ENCODE measurements at places on chromosomes 4 and X.
A peak's percentile ranks its signal among the peaks of the same experiment; 100 is the strongest.

DNA sequence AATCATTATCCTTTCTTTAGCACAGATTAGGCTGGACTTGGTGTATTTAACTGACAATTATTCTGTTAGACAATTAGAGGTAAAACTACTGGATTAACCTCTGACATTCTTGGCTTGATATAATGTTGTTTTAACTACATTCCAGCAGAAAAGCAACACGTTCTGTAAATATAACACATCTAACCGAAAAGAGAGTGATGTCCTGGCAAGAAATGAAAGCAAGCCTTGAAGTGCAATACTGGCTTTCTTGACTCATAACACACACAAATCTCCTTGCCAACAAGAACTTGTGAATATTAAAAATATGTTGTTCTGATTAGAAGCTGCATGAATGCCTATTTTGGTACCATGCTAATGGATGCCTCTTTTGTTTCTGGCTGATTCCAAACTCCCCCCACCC lies 76.4 kb downstream of the EFHC2 start:
- H3K36me3 ChIP-seq = no peaks in the 10 kb centered on the region
- H3K4me1 ChIP-seq = peaks cover 18% of the 10 kb centered on the region
- peak overlapping the region; percentile 39 for H3K4me3 ChIP-seq

GRCh38 chr4:172061204-172061603 lies 248.0 kb downstream of the GALNTL6 start:
- no peaks in the 10 kb centered on the region for H3K27me3 ChIP-seq
- DNase-seq = no peak
- no peak overlapping the region for H3K27ac ChIP-seq
- no peaks in the 10 kb centered on the region for H3K4me1 ChIP-seq
- H3K36me3 ChIP-seq = no peaks in the 10 kb centered on the region

DNA sequence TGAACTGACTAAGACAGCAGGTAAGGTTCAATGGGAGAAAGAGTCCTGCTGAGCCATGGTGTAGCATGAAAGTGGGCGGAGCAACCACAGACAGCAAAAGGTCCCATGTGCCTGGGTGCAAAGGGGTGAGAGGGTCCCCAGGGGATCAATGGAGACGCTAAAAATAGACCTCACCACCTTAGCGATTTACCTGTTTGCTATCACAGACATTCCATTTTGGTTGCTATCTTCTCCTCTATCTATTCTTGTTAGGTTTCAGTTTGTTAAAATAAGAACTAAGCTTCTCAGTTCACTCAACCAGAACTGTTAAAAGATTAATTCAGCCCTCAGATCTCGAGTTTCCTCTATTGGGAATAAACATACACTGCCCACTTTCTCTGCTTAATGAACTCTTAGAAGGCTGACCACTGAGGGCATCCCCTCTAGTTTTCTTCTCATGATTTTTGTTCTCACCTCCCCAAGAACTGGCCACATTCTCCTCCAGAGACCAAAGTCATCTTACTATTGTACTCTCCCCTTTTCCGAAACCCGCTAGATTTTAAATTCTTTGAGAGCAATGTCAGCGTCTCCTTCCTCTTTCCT lies 136.7 kb downstream of the PARM1 start:
- no peak for DNase-seq
- no peaks in the 10 kb centered on the region for H3K4me1 ChIP-seq
- no peaks in the 10 kb centered on the region for H3K36me3 ChIP-seq

DNA sequence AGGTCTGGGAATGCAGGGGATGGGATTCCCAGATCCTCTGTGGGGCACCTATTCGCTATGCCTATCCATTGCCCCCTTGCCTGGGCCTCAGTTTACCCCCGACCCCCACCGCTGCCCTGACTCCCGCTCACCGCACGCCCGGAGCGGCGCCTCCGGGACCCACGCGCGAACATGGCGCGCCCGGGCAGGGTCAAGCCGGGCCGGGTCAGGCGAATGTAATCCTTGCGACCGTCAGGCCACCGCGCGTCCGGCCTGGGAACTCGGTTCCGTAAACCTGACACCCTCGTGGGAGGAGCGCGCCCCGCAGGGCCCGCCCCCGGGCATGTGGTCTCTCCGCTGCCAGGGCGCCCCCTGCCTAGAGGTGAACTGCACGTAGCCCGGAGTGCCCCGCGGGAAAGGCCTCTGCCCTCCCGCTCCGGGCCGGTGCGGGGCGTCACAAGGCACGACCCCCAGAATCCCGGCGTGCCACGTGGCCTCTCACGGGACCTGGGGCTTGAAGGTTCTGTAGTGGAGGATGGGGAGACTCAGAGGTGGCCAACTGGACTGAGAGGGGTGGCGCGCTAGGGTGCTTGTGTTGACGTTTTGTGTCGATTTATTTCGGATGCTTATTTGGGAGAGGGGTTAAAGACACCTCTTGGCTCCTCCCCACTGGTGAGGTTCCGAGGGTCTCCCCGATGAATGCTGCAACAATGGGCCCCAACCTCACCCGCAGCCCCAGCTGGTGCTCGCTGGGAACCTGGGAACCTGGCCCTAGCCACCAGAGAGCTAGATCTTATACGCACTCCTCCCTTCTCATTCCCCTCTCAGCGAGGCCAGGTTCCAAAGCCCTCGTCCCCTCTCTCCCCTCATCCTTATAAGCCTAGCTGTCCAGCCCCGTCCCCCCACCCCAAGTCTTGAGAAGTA lies at the start of gene PRICKLE3:
TSS of gene PRICKLE3 (minus strand) at position 249 of the 903 bp plus-strand sequence. CDS start at position 173, 76 bp downstream.
- peak within 1 kb of the TSS; percentile 66 for H3K27ac ChIP-seq
- no peaks in the 10 kb centered on the region for H3K27me3 ChIP-seq
- peak; percentile 79 for DNase-seq
- peaks cover 13% of the 10 kb centered on the region for H3K36me3 ChIP-seq

- no peaks in the 10 kb centered on the region for H3K27me3 ChIP-seq
- peak; percentile 11 for DNase-seq
- no peak overlapping the region for H3K4me3 ChIP-seq
- no peak overlapping the region for H3K27ac ChIP-seq
Observed at GRCh38 chr4:109574443-109574850, 14.4 kb downstream of the MCUB start.

DNA sequence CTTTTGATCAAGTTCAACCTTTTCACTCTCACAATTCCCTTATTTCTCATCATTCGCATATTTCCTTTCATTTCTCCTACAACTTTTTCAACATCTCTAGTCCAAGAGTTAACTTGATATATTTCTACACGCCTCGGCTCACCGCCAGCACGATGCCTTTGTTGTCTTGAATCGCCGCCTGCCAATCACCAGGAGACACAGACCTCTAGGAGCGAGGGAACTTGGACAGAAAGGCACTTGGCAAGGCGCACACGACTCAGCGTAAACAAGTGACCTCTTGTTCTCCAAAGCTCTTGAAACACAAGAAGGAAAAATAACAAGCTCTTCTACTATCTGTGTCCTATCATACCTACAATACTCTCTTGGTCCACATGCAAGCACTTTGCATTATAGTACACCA lies 27.1 kb upstream of the RBMX start:
- no peak overlapping the region for H3K4me3 ChIP-seq
- no peak overlapping the region for H3K27ac ChIP-seq
- DNase-seq = no peak
- H3K36me3 ChIP-seq = no peaks in the 10 kb centered on the region

DNA sequence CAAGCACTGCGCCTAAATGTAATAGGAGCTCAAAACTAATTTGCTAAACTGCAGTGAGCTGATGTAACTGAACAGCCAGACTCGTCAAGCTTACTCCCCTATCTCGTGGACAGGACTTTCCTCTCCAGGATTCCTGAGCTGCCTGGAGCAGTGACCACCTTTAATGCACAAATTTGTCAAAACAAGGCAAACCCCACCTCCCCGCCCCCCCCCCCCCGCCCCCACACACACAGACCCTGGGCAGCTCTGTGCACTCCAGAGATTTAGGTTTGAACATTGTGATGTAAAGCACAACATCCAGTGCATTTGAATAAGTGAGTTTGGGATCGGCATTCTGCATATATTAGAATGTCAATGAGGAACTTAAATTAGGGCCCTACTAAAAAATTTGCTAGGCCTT lies 77.7 kb upstream of the DHX15 start:
- no peaks in the 10 kb centered on the region for H3K27me3 ChIP-seq
- H3K36me3 ChIP-seq = no peaks in the 10 kb centered on the region
- H3K4me3 ChIP-seq = no peak overlapping the region
- no peak for DNase-seq

DNA sequence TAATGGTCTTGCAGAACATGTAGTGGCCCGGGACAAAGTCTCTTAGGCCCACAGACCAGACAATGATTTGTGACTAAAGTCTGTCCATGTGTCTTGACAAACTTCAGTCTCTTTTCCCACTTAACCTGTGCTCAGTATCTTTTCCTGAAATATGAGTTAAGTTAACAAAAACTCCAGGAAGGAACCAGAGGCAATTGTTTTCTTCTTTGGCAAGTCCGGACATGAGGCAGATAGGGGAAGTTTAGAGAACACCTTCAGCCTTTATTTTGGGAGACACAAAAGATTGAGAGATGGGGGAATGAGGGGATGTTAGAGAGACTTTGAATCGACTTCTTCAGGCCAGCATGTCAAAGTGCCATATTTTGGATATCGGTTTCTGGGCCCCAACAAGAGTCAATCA lies 80.2 kb upstream of the FRMPD4 start:
- no peak overlapping the region for H3K27ac ChIP-seq
- peaks cover 15% of the 10 kb centered on the region for H3K4me1 ChIP-seq
- no peaks in the 10 kb centered on the region for H3K27me3 ChIP-seq
- no peak overlapping the region for H3K4me3 ChIP-seq
- H3K36me3 ChIP-seq = no peaks in the 10 kb centered on the region
- no peak for DNase-seq

- peak; percentile 70 for DNase-seq
- H3K4me1 ChIP-seq = peaks cover 31% of the 10 kb centered on the region
- H3K27ac ChIP-seq = peak overlapping the region; percentile 10
- H3K4me3 ChIP-seq = no peak overlapping the region
- no peaks in the 10 kb centered on the region for H3K36me3 ChIP-seq
Observed at GRCh38 chr4:123555233-123555806, 158.7 kb downstream of the SPRY1 start.

GRCh38 chr4:142293536-142293935 lies 552.6 kb downstream of the INPP4B start:
- no peak overlapping the region for H3K4me3 ChIP-seq
- peak; percentile 53 for DNase-seq
- H3K27me3 ChIP-seq = no peaks in the 10 kb centered on the region
- no peaks in the 10 kb centered on the region for H3K4me1 ChIP-seq

DNA sequence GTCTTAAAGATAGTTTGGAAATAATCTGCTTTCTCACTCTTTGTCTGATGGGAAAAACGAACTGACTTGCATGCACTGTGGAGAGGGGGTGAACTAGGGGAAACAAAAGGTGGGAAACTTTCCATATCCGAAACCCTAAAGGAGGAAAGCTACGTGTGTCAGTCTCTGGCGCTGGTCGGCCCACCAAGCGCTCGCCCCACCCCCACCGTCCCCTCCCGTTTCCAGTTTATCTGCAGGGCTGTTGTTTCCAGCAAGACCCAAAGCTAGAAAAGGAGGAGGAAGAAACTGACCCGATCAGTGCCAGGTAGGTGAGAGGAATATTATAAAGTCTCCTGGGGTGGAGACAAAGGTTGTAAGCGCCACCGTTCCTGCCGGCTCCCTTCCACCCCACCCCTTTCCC lies 552 bp downstream of the TCEAL9 start:
- H3K27ac ChIP-seq = 0 out of 2 replicates have a peak overlapping the region, but pooled peaks have one; percentile 20
- H3K4me1 ChIP-seq = peaks cover 8% of the 10 kb centered on the region
- H3K4me3 ChIP-seq = peak overlapping the region; percentile 92
- H3K27me3 ChIP-seq = no peaks in the 10 kb centered on the region

- H3K4me3 ChIP-seq = peak overlapping the region; percentile 71
- H3K27ac ChIP-seq = peak overlapping the region; percentile 91
- H3K36me3 ChIP-seq = no peaks in the 10 kb centered on the region
- H3K4me1 ChIP-seq = peaks cover 53% of the 10 kb centered on the region
Observed at GRCh38 chr4:151324752-151325110, 674 bp downstream of the SH3D19 start.

GRCh38 chr4:78818530-78819079 lies 42.5 kb downstream of the BMP2K start:
- H3K4me3 ChIP-seq = no peak overlapping the region
- H3K27me3 ChIP-seq = no peaks in the 10 kb centered on the region
- DNase-seq = no peak
- no peaks in the 10 kb centered on the region for H3K4me1 ChIP-seq
- no peaks in the 10 kb centered on the region for H3K36me3 ChIP-seq

- H3K27me3 ChIP-seq = no peaks in the 10 kb centered on the region
- no peak for DNase-seq
- no peaks in the 10 kb centered on the region for H3K4me1 ChIP-seq
- no peaks in the 10 kb centered on the region for H3K36me3 ChIP-seq
- H3K4me3 ChIP-seq = no peak overlapping the region
- no peak overlapping the region for H3K27ac ChIP-seq
Observed at GRCh38 chr4:42729505-42730237, 72.8 kb upstream of the ATP8A1 start.

DNA sequence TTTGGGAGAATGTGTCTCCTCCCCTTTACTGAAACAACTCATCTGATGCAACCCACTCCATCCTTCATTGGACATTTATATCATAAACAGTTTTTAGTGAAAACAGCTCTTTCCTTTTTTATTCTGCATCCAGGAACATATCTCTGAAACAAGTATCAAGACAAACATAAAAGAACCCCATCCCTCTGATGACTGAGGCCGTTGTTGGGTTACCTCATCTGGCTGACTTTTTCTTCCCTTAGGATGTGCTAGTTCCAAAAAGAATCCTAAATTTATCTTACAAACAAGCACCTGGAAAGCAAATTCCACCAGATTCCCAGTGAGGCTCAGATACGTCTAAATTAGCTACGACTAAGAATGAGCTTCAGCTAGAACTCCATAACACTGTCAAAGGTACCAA lies 483.7 kb upstream of the INTU start:
- H3K4me3 ChIP-seq = no peak overlapping the region
- no peak for DNase-seq
- no peak overlapping the region for H3K27ac ChIP-seq
- H3K36me3 ChIP-seq = no peaks in the 10 kb centered on the region
- H3K27me3 ChIP-seq = no peaks in the 10 kb centered on the region

DNA sequence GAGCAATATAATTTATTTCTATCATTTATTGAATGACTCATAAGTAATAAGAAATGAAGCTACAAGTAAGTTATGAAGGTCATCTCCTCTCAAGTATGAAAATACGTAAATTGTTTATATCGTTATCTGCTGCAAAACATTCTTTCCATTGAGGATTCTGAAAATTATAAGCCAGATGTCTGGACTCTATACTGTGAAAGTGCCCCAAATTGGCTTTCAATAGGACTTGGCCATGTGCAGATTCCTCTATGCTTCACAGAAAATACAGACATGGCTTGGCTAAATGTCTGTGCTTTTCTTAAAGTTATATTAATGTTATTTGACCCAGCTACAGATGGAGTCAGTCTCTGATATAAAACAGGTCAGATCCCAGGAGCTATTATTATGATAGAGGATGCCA lies 2109.9 kb upstream of the AGA start:
- no peak for DNase-seq
- no peaks in the 10 kb centered on the region for H3K27me3 ChIP-seq
- no peak overlapping the region for H3K4me3 ChIP-seq
- H3K36me3 ChIP-seq = no peaks in the 10 kb centered on the region
- no peaks in the 10 kb centered on the region for H3K4me1 ChIP-seq
- H3K27ac ChIP-seq = no peak overlapping the region

- no peak for DNase-seq
- no peaks in the 10 kb centered on the region for H3K27me3 ChIP-seq
- no peaks in the 10 kb centered on the region for H3K4me1 ChIP-seq
- no peaks in the 10 kb centered on the region for H3K36me3 ChIP-seq
Observed at GRCh38 chr4:6241062-6241845, 28.4 kb upstream of the WFS1 start.

GRCh38 chrX:150473371-150473770 lies 95.0 kb upstream of the MTM1 start:
- H3K4me3 ChIP-seq = no peak overlapping the region
- no peak overlapping the region for H3K27ac ChIP-seq
- no peak for DNase-seq
- H3K4me1 ChIP-seq = no peaks in the 10 kb centered on the region
- H3K36me3 ChIP-seq = no peaks in the 10 kb centered on the region

- no peak overlapping the region for H3K27ac ChIP-seq
- no peak for DNase-seq
- no peaks in the 10 kb centered on the region for H3K36me3 ChIP-seq
- no peak overlapping the region for H3K4me3 ChIP-seq
Observed at GRCh38 chr4:7354927-7355326, 79.8 kb downstream of the PSAPL1 start.
